Left kidney (tissue), 8 donors: ENCODE measurements at places on chromosomes 11 and 22.

GRCh38 chr11:114348200-114349191 is 51.8 kb downstream of the C11orf71 start:
- DNase-seq = peak; percentile 64

DNA sequence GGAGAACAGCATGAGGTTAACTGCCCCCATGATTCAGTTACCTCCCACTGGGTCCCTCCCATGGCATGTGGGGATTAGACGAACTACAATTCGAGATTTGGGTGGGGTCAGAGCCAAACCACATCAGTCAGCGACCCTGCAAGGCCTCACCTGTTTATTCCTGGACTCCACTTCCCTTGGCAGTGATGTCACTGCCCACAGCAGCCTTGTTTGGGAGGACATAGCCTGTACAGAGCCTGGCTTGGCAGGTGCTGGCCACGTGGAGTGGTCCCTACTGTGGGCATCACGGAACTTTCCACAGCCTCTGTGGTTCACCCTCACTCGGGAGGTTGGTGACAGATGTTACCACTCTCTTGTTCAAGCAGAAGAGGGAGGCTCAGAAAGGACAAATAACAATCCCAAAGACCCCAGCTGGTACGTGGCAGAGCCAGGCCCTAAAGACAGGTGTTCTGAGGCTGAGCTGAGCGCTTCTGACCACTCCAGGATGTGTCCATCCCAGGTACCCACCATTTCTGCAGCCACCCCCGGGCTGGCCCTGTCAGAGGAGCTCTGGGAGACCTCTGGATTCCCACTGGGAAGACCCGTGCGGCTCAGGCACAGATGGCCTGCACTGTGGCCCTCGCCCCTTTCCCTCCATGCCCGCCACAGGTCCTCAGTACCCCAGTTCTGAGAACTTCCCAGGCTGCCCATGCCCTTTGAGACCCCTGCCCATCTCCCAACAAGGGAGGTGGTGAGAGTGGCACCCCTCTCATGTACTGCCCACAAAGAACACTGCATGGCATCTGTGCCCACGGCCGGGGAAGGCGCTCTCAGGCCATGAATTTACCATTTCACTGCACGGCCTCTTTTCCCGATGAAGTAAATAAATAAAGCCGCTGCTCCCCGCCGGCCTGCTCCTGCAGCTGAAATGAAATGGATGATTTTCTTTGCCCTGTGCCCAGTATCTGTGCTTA is 605.8 kb downstream of the TBC1D22A start:
- no peak for DNase-seq

DNA sequence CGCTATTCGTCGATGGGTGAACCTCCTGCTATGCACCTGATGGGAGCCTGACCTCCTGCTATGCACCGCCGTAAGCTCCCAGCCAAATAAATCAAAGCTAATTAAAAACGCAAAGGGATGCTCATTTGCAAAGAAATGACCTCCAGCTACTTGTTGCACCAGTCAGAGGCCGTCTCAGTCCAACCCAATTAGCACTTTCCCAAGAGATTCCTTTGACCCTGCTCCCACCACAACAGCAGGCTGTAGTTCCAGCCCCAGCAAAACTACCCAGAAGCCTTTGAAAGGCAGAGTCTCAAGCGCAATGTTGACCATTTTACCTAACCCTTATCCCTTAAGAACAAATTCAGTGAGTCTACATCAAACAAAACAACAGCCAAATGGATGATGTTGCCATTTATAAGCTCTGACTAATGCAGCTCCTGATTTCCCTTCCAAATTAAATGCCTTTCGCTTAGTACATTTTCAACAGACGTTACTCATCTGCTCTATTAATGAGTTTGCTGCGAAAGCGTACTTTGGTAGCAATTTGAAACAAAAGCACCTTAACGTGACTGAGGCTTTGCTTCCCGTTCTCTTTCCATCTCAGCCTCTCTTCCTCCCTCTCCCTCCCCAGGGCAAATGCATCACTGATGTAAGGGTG is 17.2 kb upstream of the BSX start:
- DNase-seq = no peak

DNA sequence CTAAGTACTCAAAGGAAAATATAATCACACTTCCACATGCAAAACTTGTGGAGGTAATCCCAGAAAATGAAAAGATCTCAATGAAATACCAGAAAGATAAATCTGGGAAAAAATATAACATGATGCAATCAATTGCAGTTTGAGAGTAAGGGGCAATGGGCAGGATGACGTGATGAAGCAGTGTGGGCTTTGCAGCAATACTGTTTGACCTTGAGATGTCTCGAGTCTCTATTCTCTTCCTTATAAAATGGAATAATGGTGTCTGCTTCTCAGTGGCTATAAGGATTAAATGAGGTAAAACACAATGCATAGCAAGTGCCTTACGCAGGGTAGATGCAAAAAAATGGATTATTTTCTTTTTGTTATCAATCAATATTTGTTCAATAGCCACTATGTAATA is 447.5 kb downstream of the BUD13 start:
- DNase-seq = no peak

GRCh38 chr11:10410106-10410843 is 44.8 kb upstream of the AMPD3 start:
- DNase-seq = no peak

- no peak for DNase-seq
These were observed 16.1 kb downstream of the NCAPD3 start for GRCh38 chr11:134207538-134208239.

DNA sequence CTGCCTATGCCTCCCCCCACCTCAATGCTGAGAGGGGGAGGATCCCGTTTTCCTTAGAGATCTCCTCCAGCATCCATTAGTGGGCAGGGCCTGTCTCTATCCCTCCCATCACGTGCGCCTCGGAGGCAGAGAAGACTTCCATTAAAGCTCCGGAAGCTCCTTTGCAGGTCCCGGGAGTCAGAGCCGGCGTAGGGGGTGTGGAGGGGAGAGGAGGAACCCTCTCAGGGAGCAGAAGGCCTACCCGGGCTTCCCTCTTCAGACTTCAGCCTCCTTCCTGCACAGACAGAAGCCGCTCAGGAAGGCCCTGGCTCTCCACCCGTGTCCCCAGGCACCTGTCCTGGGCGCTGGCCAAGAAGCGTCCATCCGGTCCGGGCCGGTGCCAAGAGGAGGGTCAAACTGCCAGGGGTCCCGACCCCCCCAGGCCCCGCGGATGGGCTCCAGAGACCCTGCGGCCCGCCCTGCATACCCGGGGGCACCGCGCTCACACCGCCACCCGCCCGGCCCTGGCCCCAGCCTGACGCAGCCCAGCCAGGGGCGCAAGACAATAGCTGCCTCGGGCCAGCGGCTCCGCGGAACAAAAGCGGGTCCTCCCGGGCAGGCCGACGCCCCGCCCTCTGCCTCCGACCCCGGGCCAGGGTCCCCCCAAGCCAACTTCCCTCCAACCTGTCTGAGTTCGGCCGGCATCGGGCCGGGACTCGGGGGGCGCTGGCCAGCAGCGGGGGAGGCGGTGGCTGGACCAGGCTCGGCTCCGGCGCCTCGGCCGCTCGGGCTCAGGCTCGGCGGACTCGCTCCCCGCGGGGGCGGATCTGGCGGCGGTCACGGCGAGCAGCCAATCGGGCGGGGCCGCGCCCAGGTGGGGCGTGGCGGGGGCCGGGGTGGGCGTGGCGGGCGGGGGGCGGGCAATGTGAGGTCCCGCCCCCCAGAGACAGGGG is 29.9 kb downstream of the ARVCF start:
- peak; percentile 68 for DNase-seq

DNA sequence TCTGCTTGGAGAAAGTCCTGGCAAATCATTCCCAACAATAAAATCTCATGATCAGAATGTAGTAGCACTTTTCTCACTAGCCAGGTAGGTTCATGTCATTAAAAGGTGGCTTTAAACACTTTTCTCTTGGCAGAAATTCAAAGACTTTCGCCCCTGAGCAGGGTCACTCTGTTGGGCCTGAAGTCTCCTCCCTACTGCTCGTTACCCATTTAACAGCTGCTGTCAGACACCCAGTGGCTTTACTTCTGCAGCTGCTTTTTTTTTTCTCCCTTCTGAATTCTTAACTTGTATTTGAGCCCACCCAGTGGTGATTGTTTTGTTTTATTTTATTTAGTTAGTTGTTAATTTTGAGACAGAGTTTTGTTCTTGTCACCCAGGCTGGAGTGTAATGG is 25.0 kb downstream of the ARHGAP8 start:
- DNase-seq = no peak

DNA sequence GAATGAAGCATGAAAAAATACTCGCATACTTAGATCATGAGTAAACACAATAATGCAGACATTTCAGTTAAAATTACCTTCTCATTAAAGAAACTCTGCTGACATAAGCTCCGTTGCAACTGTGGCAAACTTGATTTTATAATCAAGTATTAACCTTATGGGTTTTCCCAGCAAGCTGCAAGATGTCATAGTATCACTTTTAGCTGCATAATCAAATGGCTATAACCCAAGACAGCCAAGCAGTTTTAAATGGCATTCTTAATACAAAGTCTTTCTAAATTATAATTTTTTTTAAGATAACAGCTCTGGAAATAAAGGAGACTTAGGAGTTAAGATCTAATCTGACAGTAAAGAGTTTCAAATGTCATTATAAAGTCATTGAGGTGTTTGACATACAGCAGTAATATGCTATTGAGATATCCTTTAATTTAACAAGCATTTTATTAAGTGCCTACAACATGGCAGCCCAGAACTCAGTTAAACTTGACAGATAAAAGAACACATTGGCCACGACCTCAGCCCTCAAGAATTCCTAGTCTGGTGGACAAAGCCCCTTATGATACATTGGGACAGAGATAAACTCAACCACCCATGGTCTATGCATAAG is 163.1 kb upstream of the FAT3 start:
- no peak for DNase-seq
